ENCODE measurements at places on chromosomes 6 and 20.

GRCh38 chr6:27837625-27838057 lies 74.6 kb downstream of the OR2B2 start:
- no peak for DNase-seq

DNA sequence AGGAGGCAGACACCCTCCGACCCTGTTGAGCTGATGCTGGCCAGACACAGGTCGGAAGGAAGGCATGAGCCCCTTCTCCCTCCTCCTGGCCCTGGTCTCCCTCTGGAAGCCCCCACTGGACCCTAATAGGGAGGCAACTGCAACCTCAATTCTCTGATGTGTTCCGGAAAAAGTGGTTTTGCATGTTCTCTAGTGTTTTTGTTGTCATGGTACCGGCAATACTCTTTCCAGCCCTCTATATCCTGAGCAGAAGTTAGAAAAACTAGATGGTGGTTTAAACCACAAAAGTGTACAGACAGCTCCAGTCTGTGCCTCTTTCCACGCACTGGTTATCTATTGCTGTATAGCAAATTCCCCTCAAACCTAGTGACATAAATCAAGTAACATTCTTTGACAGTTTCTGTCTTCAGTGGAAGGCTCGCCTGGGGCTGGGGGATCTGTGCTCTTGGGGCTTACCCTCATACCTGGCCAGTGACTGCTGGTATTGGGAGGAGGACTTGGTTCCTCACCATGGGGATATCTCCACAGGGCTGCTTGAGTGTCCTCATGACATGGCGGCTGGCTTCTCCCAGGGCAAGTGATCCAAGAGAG lies 37.0 kb downstream of the SYTL3 start:
- DNase-seq, result peak; percentile 27

DNA sequence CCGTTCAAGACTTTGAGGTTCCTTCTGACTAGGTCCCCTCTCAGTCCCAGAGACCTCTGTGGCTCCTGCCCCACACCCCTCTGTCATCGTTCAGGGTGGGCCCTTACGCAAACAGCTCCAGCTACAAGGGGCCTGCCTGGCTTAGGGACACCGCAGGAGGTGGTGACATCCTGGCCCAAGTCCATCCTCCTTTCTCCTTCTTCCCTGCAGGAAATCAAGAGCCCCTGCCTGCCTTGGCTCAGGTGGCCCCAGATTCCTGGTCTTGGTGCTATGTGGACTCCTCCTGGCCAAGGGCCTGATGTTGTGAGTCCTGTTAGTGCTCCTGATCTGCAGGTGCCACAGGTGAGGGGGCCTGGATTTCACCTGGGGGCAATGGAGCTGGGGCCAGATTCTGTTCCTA lies 8.1 kb downstream of the TREML4 start:
- DNase-seq, result no peak

DNA sequence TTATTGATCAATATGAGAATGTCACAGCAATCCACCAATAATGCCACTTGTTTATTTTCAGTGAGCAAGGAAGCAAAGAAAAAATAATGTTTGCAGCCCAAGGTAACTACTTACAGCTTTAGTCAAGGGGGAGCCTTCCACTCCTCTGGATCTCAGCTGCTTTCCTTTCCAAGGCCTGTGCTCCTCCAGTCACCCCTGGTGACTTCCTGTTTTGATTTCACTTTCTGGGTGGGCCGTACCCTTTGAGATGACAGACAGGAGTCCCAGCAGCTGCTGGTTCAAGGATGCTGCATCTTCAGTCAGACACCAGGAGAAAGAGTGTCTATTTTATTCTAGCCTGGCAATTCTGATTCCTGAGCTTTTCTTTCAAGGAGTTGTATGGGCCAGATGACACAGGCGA lies 5.6 kb upstream of the VNN2 start:
- peak; percentile 7 for DNase-seq

- DNase-seq, result no peak
These were observed 88.2 kb downstream of the ZFP64 start for GRCh38 chr20:52103335-52103912.

GRCh38 chr6:27370391-27370790 lies 18.2 kb upstream of the ZNF391 start:
- DNase-seq, result no peak

DNA sequence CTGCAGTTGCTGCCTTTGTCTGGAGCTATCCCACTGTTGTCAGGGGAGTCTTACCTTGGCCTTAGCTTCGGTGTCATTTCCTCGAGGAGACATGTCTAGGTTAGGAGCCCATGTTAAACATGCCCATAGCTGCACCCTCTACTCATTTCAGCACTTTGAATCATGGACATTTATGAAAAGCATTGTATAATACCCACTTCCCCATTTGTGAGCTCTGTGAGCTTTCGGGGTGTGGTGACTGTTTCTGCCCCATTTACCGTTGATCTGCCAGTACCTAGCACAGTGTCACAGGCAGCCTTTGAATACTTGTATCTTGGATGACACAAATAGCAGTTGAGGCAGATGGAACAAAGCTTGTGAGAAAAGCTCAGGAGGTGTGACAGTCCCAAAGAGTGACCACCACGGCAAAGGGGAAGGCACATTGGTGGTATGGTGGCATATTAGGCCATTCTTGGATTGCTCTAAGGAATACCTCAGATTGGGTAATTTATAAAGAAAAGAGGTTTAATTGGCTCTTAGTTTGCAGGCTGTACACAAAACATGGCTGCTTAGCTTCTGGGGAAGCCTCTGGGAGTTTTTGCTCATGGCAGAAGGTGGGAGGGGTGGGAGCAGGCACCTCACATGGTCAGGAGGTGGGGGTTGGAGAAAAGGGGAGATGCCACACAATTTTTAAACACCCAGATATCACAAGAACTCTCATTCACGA lies 42.0 kb downstream of the JARID2 start:
- no peak for DNase-seq

DNA sequence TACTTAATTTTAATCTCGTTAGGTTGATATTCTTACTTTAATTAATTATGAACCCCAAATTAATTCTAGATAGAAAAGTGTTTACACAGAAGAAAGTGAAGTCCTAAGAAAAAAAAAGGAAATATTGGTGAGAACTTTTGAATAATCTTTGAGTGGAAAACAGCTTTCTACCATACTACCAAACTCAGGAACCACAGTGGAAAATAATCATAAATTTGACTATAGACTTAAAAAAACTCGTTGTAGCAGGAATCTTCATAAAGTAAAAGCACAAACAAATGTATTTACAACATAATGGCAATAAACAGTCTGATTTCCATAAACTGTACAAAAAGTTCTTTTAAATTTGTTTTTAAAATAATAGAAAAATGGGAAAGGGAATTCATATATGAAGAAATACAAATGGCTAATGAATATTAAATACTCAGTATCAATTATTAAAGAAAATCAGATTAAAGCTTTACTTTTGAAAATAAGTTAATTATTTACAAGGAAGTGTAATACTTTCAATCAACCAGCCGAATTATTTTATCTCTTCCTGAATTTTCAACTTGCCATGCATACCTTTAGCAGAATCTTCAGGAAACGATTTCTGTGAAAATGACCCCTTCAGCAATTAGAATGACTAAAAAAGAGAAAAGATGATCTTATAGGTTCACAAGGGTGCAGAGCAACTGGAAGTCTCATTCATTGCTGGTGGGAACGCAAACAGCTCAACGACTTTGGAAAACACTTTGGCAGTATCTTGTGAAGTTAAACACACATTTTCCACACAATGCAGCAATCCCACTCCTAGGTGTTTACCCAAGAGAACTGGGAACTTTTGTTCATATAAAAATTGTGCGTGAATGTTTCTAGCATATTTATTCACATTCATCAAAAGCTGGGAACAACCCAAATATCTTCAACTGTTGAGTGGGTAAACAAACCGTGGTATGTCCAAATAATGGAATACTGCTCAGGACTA lies 38.5 kb upstream of the BMP6 start:
- no peak for DNase-seq

DNA sequence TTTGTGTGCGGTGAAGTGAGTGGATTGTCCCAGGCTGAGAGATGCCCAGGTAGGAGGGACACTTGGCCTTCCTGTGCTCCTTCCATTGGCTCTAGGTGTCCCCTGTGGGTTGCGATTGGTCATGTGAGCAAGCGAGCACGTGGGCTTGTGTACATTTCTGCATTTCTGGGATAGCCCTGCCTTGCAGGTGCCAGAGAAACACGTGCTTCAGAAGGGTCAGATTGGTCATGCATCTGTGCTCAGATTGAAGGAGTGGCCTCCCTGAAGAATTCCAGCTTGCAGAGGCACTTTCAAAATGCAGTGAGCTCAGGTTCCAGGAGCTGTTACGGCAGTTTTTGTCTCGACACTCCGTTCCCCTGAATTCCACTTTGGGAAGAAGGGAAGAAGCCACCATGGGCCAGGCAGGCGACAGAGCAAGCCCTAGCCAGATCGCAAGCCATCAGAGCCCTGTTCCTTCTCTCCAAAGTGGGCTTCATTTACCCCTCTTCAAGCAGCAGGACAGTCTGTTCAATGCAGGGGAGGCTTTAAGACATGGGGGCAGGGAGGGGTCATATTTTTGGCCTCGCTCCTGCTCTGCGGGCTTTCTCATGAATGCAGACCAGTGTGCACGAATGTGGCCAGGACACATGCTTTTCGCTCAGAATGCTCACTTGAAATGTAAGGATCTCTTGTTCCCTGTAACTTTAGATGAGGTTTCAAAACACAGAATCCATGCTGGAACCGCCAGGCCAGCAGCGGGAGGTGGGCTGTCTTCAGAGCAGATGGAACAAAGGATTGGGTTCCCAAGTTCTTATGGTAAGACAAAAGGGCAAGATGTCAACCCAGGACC lies 78.6 kb upstream of the AKAP12 start:
- no peak for DNase-seq

GRCh38 chr20:58546416-58546711 lies 31.2 kb upstream of the APCDD1L start:
- no peak for DNase-seq

DNA sequence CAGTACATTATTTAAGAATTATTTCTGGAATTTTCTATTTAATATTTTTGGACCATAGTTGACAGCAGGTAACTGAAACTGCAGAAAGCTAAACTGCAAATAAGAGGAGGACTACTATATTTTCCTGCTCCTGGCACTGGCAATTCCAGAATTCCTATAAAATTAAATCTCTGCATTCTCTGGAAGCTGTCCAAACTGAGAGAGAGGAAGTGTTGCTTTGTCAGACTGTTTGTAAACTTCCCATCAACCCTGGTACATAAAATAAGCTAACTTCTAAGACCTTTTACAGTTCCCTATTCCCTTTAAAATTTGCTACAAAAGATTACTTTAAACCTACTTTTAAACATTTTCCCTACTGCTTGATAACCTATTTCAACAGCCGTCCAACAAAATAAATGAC lies 196.1 kb upstream of the RUNX2 start:
- DNase-seq, result no peak
